NCI-H69 (cell line): ENCODE measurements at places on chromosomes 11 and 22.
A peak's percentile ranks its signal among the peaks of the same experiment; 100 is the strongest.

GRCh38 chr11:71947498-71947897, 18.7 kb downstream of the RNF121 start:
- no peak for DNase-seq

DNA sequence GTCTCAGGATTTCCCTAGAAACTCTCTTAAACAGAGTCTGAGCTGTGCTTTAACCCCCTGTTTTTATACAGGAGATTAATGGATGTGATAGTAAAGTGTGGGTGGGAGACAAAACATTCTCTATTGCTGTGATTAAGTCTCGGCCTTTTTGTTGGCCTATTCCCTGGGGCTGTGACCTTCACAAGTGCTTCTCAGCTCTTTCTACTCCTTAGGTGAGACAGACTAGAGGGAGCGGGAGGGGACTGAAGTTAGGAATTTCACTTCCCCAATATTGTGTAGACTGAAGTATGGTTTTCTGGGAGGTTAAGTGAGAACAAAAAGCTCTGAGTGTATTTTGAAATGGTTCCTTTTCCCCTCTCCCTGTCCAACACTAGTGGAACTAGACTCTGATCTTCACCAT, 29.8 kb upstream of the OR8B8 start:
- DNase-seq: no peak

- DNase-seq: no peak
These were observed 24.3 kb downstream of the ALKBH3 start for GRCh38 chr11:43904742-43905535.

DNA sequence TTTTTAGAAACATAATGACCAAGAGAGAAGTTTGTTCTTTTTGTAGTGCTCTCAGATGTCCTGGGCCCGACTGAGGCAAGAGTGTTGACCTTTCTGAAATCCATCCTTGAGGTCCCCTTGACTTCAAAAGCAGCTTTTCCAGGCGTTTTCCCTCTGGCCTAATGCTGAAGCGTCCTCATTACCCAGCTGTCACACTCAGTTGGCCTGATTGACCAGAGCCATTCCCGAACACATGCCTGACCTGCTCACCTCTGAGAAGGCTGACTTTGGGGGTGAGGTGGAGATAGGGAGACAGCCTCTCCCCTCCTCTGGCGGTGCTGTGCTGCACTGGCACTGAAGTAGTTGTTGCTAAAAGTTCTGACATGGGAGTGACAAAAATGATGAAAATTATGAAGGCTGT, 66.9 kb downstream of the ALX4 start:
- no peak for DNase-seq

DNA sequence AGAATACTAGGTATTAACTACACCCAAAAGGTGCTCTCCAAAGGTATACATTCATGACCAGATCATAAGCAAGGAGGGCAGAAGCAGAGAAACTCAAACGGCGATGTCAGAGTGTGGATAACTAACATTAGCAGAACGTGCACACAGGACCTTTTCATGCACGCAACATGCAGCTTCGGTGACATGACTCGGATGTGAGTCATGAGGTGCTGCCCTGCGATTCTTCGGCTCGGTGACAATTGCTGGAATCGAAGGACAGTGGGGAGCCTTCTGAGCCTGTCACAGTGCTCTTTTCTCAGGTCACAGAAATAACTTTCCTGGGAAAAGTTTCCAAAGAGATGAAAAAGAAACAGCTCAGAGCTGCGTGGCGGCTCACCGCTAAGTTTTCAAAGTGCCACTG, 418.5 kb upstream of the SYN3 start:
- no peak for DNase-seq

DNA sequence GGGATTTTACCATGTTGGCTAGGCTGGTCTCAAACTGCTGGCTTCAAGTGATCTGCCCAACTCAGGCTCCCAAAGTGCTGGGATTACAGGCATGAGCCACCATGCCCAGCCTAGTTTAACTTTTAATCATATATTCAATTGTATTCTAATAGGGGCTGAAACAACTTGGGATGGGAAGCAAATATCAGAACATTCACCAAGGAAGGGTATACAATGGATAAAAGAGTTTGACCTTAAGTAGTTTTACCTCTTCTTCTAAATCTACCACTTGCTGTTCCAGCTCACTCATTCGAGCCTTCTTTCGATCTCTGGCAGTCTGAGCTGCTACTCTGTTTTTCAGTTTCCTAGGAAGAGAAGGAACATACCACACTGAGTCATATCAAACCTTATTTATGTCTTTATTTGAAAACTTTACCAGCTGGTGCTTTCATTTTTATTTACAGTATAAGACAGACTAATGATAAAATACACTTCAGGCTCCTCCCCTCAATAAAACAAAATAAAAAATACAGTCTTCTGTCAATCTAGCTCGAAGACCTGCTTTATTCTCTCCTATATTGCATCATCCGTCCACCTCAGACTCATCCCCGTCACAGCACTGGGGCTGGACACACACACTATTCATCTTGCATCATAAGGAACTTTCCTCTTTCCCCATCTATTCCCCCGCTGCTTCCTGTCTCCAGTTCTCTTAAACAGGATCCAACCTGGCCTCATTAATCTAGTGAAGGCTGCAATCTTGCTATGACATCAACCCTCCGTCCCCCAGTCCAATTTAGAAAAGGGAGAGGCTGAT, 1.4 kb downstream of the XBP1 start:
- peak; percentile 89 for DNase-seq

- DNase-seq: no peak
These were observed 668 bp upstream of the CHST1 start for GRCh38 chr11:45665933-45666647.

DNA sequence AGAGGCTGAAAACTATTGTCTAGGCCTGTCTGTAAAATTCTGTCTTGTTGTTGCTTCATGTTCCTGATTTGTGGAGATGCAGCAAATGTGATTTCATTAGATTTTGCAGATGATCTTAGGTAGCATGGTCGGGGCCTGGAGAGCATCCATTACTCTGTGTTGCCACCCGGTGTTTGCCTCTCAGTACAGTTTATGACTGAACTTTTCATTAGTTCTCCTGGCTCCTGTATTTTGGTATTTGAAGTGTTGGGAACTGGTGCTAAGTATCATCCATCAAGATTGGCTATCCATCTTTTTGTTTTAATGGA, 7.7 kb downstream of the YWHAH start:
- no peak for DNase-seq

DNA sequence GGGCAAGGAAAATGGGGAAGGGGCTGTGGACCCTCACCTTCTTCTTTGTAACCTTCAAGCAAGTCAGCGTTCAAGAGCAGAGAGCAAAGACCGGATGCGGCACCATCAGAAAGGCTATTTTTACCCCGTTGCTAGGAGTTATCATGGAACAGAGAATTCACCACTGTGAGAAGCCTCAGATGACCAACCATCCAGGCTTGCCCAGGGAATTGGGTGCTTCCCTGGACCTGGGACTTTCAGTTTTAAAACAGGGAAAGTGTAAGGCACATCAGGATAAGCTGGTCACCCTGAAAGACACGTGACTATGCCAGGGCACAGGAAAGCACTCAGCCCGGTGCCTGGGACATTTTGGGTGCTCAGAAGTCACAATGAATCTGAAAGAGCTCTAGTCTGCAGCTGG, 10.4 kb downstream of the GALNT18 start:
- DNase-seq: no peak

- DNase-seq: no peak
These were observed 66.0 kb downstream of the WNT7B start for GRCh38 chr22:45910928-45911467.

DNA sequence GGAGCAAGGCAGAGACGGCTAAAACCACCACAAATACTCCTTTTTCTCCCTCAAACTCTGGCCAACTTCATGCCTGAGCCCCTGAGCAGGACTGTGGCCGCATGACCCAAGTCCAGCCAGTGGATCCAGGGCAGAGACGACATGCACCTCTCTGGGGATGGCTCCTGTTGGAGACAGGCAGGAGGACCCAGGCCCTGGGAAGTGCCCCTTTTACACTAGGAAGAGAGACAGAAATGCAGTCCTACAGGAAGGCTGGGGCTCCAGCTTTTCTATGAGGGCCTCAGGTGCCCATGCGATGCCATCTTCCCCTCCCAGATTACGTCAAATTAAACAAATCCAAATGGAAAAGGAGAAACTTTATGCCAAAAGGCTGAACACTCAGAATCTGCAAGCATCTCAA, 498.0 kb downstream of the BRD1 start:
- DNase-seq: no peak

DNA sequence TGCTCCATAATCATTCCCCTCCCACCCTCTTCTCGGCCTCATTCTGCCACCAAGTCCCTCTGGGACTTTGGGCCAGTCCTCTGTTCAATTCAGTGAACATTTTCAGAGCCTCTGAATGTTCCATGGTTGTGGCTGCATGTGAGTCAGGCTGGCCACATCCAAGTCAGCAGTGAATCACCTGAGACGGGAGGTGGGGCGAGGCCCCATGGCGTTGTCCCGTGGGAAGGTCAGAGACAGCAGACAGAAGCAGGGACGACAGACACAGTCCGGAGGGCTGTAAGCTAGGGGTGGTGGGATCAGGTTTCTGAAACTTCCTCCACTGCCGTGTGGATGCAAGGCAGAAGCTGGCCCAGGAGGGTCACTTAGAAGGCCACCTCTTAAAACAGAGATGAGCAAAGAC, 324.8 kb downstream of the MN1 start:
- no peak for DNase-seq

DNA sequence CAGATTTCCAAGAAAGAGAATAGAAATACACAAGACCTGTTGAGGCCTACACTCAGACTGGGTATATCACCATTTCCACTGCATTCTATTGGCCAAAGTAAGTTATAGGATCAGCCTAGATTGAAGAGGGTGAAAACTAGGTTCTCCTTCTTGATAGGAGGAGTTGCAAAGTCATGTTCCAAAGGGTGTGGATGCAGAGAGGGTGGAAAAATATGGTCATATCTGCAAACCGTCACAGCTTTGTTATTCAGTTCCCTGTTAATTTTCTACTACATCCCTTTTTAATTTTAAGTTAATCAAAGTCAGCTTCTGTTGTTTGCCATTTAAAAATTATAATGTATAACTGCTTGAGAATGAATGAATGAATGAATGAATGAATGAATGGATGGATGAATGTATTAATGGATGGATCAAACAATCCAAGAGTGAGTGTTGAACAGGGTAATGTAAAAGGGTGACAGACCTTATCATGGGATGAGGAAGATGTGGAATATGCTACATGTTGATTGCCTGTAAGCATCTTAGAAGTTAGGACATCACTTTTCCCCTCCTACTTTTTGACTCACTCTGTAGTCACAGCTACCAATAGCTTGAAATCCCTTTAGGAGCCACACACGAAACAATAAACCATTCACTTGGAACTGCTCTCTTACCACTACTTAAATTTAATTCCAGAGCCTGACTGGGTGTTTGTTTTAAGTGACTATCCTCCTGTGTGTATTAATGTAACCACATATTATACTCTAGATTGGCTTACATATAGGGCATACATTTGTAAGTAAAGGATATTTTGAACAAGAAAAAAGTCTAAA, 121.5 kb downstream of the CCDC34 start:
- no peak for DNase-seq

GRCh38 chr22:37764622-37765021, 43.1 kb upstream of the GCAT start:
- peak; percentile 25 for DNase-seq

DNA sequence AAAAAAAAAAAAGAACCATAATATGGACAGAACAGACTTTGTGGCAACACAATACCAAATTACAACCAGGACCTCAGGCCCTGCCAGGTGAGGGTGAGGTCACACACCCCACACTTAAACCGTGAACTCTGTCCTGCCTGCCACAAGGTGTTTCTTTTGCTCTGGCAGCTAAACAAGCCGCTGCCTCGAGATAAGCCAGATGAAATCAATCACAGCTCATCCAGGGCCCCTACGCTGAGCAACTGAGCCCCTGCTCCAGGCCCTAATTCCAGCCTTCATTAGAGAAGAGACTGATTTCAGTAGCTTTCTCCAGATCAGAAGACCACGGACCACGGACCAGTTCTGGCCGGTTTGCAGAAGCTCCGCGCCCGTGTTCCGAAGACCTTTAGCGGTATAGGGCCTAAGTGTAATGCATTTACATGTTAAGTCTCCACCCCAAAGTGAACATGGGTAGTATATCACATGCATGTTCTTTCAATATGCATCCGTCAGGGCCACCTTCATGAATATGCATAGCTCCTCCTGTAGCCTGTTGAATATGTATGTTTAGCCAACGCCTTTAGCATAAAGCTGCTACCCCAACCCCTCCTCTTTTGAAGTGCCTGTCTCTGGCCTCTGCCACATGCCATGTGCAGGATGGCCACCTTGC, 14.8 kb upstream of the RAC2 start:
- no peak for DNase-seq

GRCh38 chr11:68140496-68141245, 19.5 kb upstream of the CHKA start:
- DNase-seq: peak; percentile 93

DNA sequence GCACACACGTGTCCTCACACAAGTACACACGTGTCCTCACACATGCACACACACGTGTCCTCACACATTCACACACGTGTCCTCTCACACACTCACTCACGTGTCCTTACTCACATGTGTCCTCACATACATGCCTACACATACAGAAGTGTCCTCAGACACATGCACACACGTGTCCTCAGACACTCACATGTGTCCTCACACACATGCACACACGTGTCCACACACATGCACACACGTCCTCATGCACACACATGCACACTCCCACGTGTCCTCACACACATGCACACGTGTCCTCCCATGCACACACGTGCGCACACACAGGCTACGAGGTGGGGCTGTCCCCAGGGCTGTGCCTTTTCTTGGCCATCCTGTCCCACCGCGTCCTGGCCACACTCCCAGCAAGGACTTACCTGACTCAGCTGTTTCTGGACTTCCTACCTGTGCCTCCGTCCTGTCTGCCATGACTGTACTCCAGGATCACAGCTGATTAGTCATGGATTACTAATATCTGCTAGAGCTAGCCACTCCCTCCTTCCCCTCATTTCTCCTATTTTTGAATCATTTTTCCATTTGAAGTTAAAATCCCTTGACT, 990.2 kb downstream of the BRD1 start:
- DNase-seq: no peak

GRCh38 chr11:21707116-21707739, 485.7 kb upstream of the ANO5 start:
- no peak for DNase-seq

GRCh38 chr22:44584256-44584902, 86.3 kb upstream of the RTL6 start:
- no peak for DNase-seq

DNA sequence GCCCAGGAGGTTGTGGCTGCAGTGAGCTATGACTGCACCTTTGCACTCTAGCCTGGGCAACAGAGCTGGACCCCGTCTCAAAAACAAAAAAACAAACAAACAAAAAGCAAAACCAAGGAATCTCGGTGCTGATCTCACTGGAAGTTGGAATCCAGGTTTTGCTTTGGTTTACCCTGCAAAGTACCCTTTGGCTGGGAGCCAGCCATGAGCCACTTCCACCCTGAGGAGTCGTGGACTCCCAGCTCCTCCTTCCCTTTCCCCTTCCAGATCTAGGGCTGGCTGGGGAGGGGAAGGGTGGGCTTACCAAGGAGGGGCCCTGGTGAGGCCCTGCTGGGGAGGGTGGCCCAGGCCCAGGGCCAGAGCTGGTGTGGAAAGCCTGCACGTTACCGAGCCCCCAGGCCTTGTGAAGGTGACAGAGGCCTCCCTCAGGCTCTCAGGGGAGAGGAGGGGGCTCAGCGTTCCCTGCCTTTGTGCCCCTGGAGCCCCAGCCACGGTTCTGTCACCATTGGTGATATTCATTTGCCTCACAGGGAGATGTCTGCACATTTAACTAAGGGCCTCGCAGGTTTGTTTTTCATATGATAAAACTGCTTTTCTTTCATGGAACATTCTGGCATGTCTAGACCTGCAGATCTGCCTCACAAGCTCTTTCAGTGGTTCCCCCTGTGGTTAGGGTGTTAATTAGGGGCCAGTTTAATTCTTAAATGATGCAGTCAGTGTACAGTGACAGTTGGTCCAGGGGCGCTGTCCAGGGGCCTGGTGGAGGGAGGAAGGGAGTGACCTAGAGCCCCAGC, 29.0 kb downstream of the FBLN1 start:
- DNase-seq: peak; percentile 97
